ENCODE measurements at places on chromosomes 1 and 21.

GRCh38 chr1:234881893-234882771 is 246.5 kb downstream of the TOMM20 start:
- no peak for DNase-seq

DNA sequence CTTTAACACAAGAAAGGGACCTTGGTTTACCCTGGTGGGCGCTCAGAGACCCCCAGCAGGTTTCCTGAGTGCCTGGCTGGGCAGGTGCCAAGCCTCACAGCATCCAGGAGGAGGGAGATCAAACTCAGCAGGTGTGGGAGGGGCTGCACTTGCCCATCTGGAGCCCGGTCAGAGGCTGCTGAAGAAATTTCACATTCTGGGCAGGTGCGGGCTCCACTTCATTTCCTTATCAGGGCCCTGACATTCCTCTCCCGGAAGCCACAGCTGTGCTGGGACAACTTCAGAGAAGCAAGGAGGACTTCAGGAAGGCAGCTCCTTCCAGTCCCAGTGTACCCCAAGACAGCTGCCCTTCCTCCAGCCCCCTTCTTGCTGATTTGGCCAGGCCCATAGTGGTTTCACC is 82.9 kb downstream of the ITPKB start:
- no peak for DNase-seq

- no peak for DNase-seq
Measured at GRCh38 chr1:100322436-100323211, 29.7 kb upstream of the CDC14A start.

- DNase-seq, result no peak
Measured at GRCh38 chr1:83802023-83802422, 196.9 kb downstream of the TTLL7 start.

GRCh38 chr1:67684526-67685066 is 405 bp upstream of the GADD45A start:
- no peak for DNase-seq

GRCh38 chr1:13943055-13943454 is 243.1 kb downstream of the PRDM2 start:
- no peak for DNase-seq

DNA sequence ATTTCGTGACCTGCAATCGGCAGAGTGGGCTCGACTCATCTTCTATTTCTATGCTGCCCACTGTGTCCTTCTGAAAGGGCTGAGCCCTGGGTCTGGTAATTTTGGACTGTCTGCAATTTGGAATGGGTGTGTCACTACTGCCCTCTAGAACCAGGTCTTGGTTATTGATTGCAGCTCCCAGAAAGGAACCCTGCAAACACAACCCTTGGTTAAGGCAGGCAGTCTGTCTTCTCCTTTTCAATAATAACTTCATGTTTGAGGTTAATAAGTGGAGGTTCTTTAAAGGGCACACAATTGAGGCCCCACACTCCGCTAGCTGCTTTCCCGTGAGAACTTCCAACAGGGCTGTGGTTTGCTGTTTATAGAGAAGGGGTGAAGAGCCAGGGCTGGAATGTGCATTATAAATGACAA is 79.9 kb upstream of the LYST start:
- no peak for DNase-seq

DNA sequence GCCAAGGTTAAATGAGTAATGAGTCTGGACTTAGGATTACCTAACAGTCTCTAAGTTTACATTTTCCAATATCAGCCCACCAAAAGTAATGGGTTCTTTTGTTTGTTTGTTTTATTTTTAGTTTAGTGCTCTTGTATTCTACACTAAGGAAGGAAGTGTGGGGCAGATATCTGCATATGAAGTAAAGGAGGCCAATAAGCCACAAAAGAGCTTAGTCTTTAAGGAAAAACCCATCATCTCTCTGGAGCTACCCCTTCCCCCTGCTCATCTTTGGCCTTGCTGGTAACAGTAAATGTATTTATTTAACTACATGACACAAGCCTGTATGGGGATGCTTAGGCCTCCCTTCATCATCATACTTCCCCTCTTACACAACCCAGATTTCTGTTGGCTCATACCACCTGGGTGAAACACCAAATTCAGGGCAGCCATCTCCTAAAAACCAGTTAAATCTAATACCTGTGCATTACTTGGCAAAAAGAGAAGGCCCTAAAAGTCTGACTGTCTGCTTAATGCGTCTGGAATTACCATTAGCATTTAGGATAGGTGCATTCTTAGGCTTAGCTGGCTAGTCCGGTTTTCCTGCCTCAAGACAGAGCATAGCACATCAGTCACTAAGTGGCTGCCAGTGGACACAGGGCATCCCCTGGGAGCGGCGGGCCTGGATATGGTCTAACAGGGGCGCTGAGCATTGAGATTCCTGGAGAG is 96.8 kb upstream of the ADGRL2 start:
- no peak for DNase-seq

DNA sequence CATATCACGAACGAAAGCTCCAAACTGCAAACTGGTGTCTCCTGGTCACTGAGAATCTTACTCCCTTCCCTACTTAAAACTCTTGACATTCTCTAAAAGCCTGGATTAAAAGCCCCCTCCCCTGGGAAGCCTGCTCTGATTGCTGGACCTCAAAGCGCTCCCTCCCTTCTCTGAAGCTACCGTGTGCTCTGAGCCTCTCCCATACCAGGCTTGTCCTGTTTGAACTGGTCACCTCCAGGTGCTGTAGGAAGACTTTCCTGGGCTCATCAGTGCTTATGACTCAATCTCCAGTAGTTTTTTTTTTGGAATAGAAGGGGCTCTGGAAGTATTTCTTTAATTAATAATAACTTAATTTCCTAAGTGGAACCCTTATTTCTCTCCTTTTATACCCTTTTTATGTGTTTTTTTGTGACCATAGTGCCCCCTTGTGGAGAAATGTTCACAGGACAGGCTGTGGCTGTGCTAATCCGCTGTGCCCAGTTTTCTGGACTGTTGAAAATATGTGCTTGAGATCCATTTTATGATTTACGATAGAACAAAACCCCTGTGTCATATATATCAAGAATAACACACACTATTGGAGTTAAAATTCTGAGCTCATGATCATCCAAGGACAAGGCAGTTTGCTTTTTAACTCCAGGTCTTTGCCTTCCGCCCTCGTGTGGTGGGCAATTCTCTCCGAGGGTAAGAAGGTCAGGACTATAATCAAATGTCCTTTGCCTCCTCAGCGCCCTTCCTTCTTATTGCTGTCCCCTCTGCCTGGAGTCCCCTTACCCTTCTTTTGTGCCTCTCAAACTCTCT is 16.9 kb downstream of the MTARC1 start:
- DNase-seq, result peak; percentile 36

GRCh38 chr1:162697140-162697895 is 65.1 kb downstream of the DDR2 start:
- no peak for DNase-seq

DNA sequence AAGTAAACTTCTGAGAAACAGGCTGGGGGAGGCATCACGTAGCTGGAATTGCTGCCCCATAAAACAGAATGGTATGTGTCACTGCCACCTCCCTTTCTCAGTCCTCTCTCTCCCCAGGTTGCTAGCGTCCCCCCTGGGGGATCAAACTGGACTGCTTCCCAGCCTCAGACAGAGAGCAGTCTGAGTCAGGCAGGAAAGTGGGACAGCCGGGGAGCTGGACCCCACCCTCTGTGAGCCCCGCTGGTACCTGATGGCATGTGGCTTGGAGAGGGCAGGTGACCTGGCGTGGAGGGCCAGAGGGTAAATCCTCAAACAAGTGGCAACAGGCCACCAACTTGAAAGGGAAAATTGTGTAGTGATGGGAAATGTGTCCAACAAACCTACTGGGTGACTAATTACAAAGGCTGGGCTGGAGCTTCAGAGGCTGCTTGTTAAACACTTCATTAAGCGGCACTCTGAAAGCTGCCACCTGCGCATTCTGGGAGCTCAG is 1.0 kb upstream of the SFN start:
- DNase-seq, result no peak

GRCh38 chr1:59057211-59057694 is 239.6 kb upstream of the FGGY start:
- DNase-seq, result no peak

- DNase-seq, result peak; percentile 88
Measured at GRCh38 chr1:6466023-6466422, at the start of gene TNFRSF25. Gene TNFRSF25, minus strand, starts transcription at chr1:6466173. Its CDS starts 66 bp downstream, at chr1:6466107.

DNA sequence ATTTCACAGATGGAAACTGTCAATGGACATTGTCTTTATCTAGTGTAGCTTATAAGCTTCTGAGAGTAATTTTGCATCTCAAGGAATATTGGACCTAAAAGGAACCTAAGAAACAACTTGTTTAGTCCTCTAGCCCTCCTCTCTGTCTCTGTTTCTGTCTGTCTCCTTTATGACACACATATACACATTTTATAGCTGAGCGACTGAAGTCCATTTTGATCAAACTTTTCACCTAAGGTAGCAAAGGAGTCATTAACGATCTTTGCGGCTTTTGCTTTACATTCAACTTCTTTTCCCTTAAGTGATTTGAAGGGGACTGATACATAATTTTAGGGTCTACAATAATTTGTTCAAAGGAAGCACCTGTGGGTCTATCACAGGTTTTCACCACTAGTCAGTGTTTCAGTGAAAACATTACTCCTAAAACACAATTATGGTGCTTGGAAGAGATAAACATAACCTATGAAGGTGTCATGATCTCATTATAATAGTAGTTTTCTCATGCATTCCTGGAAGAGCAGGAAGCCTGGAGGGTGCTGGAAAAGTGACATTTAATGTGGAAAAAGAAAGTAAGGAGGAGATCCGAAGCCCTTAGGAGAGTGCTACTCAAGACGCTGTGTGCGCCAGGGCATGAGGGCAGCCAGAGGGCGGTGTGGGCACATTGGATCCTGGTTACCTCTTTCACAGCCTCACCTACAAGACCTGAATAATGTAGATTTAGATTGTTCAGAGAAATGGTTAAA is 248.6 kb downstream of the DNM3 start:
- peak; percentile 19 for DNase-seq

GRCh38 chr21:44724196-44724595 is 12.8 kb upstream of the TSPEAR start:
- DNase-seq, result no peak

GRCh38 chr1:89149976-89150375 is 24.1 kb upstream of the GBP2 start:
- no peak for DNase-seq

DNA sequence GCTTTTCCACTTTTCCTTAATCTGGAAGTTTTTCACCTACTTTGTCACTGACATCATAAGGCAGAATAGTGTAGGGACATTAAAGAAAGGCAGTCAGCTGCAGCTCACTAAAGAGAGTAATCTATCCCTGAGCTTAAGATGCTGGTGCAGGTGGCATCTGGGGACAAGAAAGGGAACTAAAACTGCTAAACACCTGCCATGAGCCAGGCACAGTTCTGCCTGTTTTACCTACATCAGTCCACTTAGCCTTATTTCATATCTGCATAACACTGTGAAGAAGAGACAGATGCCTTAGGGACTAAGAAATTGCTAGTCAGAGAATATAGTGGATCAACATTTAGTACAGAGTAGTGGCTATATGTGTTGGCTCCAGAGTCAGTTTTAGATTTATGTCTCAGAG is 88.1 kb downstream of the GPATCH2 start:
- DNase-seq, result no peak

- no peak for DNase-seq
Measured at GRCh38 chr1:182428043-182428442, 21.9 kb upstream of the RGSL1 start.

DNA sequence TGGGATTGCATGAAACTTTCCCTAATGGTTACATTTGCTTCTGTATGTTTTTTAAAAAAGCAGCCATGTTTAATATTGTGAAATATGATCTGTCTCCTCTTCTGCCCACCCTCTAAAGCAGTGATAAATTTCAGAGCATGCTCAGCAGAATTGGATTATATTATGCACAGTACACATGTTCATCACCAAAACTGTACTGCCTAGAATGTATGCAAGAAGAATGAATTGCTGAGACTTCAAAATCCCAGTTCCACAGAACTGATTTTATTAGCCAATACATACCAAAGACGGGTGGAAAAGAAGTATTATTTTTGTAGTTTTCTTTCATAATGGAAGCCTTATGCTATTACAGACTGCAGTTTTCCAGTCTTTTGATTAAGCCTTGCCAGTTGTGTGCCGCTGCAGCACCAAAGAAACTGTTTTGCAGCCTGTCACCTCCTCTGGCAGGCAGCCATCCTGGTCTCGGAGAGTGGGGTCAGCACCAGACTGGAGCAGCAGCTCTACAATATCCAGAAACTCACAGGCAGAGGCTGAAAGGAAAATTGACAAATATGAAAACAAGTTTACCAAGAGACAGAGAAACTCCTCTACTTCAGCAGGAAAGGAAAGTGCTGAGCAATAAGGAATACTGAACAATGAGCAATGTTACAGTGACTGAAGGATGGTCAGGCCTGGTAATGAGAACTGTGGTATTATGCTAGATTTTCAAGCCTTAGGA is 58.1 kb downstream of the LHX4 start:
- no peak for DNase-seq

DNA sequence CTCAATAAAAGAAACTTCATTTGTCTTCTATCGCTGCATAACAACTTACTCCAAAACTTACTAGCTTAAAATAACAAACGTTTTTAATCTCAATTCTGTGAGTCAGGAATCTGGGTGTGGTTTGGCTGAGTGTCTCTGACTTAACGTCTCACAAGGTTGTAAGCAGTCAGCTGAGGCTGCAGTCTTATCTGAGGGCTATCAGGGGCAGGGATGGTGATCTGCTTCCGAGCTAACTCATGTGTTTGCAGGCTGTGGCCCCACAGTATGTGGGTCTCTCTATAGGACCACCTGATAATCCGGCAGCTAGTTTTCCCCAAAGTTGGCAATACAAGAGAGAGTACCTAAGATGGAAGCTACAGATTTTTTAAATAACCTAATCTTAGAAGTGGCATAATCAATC is 234.2 kb upstream of the FGGY start:
- no peak for DNase-seq

DNA sequence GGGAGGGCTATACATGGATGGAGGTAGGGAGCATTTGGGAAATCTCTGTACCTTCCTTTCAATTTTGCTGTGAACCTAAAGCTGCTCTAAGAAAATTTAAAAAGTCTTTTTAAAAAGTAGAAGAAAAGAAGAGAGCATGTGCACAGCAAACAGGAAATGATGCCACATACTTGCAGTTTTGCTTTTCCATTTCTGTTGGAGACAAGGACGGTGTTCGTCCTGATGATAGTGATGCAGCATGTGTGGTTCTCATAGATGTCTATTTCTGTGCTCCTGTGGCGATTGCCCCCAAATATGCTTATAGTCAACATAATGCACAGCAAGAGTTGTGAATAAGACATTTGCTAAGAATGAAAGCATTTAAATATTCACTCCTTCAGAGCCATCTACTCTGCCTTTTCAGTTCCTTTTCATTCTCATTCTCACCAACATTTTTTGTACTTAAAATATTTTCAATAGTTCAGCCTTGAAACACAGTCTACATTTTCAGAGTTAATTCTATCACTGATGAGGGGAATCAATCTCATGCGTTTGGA is 66.6 kb downstream of the LRRC8C start:
- DNase-seq, result no peak

DNA sequence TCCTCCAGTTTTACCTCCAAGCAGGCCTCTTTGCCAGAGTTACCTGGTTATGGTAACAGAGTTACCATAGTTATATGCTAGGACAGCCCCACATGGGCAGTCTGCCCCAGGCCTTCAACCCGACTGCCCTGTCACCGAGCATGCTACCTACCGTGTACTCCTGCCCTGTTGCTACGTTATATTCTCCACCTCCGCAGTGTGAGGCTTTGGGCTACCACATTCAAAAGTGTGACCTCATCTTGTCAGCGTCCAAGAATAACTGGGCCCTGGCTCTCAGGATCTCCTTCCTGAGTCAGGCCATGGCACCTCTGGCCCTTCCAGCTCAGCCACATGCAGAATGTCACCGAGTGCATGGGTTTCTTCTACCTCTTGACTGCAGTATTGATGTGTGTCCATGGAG is 8.9 kb downstream of the MAPKAPK2 start:
- DNase-seq, result no peak

- no peak for DNase-seq
Measured at GRCh38 chr1:204802401-204803175, 68.1 kb upstream of the NFASC start.
